ENCODE measurements at places on chromosomes 3 and 15. TPM values are rescaled to one million over a fixed set of nuclear protein-coding genes. Genes with fewer than 3 reads are reported as not detected.

GRCh38 chr3:24944805-24945520 is 450.3 kb upstream of the THRB start:
- DNase-seq: no peak

- no peak for DNase-seq
Observed at GRCh38 chr3:110710603-110711002, 361.0 kb upstream of the NECTIN3 start.

GRCh38 chr15:66707310-66708082 is 5.5 kb downstream of the SMAD6 start:
- no peak for DNase-seq

DNA sequence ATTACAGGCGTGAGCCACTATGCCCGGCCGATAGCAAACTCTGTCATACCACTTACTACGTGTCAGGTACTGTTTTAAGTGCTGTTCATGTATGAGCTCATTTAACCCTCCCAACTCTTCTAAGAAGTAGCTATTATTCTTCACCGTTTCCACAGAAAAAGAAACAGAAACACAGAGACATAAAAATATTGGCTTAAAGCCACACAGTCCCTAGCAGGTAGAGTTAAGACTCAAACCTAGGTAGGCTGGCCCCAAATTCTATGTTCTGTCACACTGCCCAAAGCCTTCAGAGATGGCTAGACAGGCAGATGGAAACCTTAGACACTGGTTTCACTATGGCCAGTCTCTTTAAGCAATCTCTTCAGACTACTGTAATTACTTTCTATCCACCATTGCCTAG is 149.8 kb upstream of the KCNMB2 start:
- no peak for DNase-seq

FGF12 gene
- not detected for total RNA-seq
